ENCODE measurements at places on chromosomes 6 and 20.
A peak's percentile ranks its signal among the peaks of the same experiment; 100 is the strongest.

DNA sequence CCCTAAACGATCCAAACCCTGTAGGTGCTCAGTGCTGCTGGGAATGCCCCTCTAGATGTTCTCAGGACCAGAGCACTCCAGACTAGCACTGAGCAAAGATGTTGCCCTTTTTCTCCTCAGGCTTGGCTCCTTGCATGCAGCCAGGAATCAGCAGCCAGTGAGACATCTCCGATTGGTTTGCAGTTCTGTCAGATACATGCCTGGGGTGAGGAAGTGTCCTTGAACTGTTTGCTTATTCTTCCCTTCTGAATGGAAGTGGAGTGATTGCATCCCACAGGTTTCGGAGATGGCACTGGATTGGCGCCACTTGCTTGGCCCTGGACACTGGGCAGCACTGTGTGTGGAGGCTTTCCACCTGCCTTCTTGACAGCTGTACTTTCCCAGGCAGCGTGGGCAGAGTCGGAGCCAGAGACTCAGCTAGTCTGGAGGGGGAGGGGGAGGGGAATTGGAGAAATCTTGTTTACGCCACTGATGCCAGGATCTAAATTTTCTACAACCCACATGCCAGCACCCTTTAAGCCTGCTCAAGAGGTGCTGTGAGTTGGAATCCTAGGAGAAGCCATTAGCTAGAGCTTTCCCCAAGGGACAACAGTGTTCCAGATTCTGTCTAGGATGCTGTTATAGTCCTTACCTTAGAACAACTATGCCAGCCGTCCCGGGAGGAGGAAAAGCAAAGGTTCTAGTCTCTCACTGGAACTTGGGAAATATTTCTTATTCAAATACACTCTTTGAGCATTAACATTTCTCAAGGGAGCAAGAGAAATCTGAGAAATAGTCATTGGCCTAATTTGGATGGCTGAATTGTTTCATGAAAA lies 49.2 kb upstream of the SASH1 start:
- no peak for DNase-seq

DNA sequence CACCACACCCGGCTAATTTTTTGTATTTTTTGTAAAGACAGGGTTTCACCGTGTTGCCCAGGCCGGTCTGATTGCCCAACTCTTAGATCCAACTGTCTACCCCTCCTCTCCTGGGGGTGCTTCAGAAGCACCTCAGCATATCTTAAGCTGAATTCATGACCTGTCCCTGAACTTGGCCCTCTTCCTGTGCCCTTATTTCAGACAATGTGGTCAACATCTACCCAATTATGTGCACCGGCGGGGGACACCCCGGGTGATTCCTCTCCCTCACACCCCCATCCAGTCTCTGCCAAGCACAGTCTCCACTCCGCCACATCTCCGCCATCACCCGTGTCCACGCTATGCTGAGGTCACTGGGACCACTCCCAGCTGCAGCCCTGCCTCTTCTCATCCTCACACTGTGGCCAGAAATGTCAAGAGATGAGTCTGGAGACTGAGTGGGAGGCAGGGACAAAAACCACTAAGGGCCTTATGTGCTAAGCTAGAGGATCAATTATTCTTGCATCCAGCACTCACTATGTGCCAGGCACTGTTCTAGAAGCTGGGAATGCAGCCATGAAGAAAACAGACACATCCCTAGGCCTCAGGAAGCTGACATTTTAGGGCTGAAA lies 111.9 kb downstream of the ARMC2 start:
- DNase-seq = no peak

GRCh38 chr20:57625978-57626377 lies 5.8 kb upstream of the ZBP1 start:
- no peak for DNase-seq

GRCh38 chr20:49519777-49520359 lies 37.4 kb upstream of the KCNB1 start:
- no peak for DNase-seq

DNA sequence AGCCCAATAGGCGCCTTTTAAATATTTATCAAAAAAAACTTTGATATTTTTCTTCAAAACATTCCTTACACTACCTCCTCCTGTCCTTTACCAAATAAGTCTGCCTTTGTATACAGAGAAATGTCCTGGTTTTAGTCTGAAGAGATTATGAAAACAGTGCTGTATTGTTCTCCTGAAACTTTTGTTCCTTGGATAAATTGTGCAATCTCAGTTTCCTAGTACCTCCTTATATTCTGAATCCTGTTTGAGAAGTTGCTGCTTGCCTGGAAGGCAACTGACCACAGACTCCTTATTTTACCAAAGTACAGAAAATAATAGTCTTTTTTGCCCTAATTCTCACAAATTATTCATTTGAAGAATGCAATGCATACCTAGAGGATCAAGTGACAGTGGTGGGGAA lies 349.5 kb downstream of the EPHA7 start:
- DNase-seq = no peak

- no peak for DNase-seq
These were observed 116.9 kb downstream of the KIF13A start for GRCh38 chr6:17870300-17871188.

DNA sequence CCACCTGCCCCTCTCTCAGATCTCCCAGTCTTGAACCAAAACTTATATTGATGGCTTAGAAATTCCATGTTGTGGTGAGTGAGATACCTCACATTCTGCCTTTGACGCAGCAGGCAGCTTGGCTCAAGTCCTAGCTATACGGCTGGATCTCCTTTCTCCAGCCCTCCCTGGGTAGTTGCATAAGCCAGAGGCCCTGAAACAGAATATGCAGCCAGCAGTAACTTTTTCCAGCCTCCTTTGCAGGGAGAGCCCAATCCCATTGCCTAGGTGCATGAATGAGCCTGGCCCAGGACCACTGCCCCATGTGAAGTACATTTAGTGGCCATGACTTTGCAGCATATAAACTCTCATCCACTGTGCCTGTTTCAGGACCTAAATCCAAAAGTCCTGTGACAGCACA lies 202.2 kb upstream of the CDYL start:
- no peak for DNase-seq

GRCh38 chr6:27031302-27031701 lies 216.2 kb upstream of the PRSS16 start:
- DNase-seq = no peak

DNA sequence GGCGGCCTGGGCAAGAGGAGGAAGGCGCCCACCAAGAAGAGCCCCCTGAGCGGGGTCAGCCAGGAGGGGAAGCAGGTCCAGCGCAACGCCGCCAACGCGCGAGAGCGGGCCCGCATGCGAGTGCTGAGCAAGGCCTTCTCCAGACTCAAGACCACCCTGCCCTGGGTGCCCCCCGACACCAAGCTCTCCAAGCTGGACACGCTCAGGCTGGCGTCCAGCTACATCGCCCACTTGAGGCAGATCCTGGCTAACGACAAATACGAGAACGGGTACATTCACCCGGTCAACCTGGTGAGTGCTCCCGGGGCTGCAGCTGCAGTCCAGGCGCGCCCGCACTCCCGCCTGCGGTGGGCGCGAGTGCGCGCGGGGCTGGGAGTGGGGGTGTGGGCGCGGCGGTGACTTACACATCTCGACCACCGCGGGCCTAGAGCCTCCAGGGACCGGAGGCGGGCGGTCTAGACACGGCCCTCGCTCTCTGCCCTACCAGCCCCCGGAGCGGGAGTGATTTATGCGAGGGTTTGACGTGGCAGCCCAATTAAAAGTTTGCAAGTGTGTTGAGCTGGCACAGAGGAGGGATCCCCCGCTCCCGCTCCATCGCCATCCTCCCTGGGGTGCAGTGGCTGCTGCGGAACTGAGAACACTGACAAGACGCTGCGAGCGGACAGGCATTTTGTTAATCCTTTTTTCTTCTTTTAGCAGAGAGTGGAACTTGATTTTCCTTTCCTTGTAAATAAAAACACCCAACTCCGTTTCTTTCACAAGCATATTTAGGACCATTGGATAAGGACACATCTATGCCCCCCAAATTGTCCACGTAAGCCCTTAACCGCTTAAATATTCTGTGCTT lies 867 bp downstream of the TCF21 start:
- peak; percentile 45 for DNase-seq

DNA sequence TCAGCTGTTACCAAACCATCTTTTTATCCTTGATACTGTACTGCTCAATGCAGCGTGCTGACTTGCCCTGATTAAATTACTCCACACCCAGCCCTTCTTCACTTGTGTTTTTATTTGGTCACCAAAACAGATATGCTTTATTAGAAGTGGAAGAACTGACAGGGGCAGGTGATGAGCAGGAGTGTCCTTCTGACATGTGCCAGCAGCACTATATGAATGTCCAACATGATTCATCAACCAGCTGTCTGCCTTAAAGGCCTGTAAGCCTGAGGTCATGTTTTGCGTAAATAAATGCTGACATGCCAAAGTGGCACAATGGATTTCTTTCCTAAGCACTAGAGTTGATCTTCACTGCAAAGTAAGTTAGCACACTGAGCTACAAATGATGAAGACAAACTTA lies 15.4 kb downstream of the POPDC3 start:
- peak; percentile 25 for DNase-seq

- DNase-seq = no peak
These were observed 12.6 kb downstream of the KCNK17 start for GRCh38 chr6:39301606-39302005.

DNA sequence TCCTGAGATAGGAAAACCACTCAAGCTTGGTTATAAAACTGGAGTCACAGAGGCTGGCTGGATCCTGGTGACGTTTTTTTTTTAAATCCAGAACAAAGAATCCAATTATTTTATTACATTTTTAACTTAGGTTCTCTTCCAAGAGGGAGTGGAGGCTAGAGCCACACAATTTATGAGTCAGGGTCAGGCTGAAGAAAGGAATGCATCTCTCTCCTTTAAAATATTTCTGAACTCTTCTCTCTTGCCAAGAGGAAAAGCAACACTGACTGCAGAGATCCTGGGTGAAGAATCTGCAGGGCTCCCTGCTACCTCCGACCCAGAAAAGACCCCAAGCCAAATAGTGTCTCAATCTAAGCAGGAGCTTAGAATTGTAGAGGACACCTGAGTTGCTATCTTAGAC lies 88.5 kb upstream of the SSTR4 start:
- DNase-seq = no peak

GRCh38 chr6:29146179-29146578 lies 24.5 kb upstream of the OR2J2 start:
- DNase-seq = no peak

DNA sequence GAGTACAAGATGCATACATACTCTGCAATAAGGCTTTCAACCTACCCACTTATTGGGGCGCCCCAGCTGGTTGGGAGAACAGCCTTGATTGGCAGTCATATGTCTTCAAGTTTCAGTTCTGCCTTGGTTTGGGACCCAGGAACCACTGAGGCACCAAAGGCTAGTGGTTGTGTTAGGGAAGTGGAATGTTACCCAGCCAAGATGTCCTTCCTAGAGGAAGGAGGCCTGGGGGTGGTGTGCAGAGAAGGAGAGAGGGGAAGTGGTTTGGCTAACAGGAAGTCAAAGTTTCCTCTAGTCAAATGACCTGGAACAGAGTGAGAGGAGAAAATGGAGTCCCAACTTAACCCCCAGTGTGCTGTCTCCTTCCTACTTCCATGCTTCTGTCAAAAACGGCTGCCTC lies 59.4 kb downstream of the CD164 start:
- DNase-seq = no peak

- no peak for DNase-seq
These were observed 215.9 kb downstream of the BTBD3 start for GRCh38 chr20:12133553-12133952.

GRCh38 chr20:51930775-51931174 lies 128.5 kb upstream of the SALL4 start:
- no peak for DNase-seq

GRCh38 chr20:57652606-57653545 lies 32.6 kb upstream of the ZBP1 start:
- DNase-seq = peak; percentile 32

- peak; percentile 59 for DNase-seq
These were observed 23.5 kb downstream of the MDGA1 start for GRCh38 chr6:37674161-37674560.

- no peak for DNase-seq
These were observed 59.0 kb upstream of the RNF146 start for GRCh38 chr6:127207591-127208120.

DNA sequence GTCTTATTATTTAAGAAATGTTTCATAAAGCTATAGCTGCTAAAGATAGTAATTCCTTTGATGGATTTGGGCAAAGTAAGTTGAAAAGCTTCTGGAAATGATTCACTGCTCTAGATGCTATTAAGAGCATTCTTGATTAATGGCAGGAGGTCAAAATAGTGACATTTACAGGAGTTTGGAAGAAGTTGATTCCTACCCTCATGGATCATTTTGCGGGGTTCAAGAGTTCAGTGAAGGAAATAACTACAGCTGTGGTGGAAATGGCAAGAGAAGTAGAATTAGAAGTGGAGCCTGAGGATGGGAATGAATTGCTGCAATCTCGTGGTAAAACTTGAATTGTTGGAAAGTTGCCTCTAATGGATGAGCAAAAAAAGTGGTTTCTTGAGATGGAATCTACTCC lies 316.1 kb downstream of the UTRN start:
- no peak for DNase-seq

GRCh38 chr6:138682704-138683527 lies 90.7 kb upstream of the CCDC28A start:
- no peak for DNase-seq

Measured in SK-N-SH (cell line).